ENCODE measurements at places on chromosomes 5 and 9.

GRCh38 chr5:31992377-31992776 lies 181.7 kb downstream of the GOLPH3 start:
- no peak for DNase-seq

DNA sequence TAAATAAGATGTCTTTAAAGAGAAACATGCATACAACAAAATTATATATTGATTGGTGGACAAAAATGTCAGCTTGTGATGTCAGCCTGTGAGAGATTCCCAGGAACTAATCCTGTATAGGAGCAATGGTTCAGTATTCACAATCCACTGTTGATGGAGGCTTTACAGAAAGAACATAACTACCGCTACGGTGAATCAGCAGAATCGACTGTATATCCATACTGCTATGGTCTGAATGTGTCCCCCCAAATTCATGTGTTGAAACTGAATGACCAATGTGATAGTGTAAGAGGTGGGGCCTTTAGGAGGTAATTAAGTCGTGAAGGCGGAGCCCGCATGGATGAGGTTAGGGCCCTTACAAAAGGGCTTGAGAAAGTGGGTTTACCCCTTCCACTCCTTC lies 40.4 kb upstream of the TBC1D2 start:
- DNase-seq, result no peak

DNA sequence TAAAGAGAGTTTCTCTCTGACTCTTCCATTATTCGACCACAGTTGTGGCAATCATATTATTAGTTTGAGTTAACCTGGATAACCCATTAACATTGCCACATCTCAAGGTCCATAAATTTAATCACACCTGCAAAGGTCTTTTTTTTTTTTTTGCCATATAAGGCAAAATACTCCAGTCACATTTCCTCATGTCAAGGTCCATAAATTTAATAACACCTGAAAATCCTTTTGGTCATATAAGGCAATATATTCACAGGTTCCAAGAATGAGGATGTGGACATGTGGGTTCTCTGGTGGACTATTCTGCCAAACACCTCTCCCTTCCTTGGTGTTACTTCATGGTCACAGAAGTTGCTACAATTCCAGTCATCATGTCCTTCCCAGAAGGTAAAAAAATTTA lies 213.5 kb upstream of the COX7C start:
- DNase-seq, result no peak

DNA sequence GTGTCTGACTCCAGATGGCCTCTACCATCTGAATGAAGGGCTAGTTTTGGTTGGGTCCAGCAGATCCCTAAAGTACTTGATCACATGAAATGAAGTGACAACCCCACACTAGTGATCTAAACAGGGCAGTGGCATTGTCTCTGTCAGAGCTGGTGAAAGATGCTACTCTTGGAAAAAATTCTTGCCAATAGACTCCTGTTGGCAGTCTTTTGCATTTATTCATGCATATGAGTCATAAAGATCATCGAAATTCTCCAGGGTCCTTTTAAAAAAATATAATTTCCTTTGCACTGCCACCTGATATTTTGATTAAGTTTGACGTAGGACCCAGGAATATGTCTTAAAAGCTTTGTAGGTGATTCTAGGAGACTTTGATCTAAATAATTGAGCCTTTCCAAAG lies 135.1 kb upstream of the ELL2 start:
- no peak for DNase-seq

- DNase-seq, result no peak
Measured at GRCh38 chr9:38083858-38084555, 15.0 kb upstream of the SHB start.

DNA sequence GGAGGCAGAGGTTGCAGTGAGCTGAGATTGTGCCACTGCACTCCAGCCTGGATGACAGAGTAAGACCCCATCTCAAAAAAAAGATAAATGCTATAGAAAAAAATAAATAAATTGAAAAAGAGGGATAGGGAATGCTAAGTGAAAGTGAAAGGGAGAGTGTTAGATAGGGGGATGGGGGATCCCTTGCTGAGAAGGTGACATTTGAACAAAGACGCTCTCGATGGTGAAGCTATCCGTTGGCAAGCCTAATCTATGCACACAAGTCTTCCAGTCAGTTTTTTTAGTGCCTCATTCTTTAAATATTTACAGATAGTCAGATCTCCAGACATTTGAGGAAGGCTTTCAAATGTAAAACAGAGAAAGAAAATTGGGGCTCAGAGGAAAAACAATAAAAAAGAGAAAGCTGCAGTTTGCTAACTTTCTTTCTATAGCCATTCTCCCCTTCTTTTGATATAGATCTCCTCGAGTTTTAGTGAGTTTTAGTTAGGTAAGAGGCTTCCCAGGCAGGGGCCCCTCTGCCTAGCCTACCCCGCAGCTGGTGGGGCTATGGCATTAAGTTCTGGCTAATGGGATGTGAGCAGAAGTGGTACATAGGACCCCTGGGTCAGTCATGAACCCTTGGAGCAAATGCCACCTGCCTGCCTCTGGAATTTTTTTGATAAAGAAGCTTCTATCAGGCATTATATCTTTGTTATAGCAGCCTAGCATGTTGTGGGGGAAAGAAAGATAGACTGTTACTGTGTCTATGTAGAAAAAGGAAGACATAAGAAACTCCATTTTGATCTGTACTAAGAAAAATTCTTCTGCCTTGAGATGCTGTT lies 12.0 kb downstream of the GLRX start:
- no peak for DNase-seq

GRCh38 chr5:178467568-178468195 lies 122.5 kb downstream of the COL23A1 start:
- no peak for DNase-seq

GRCh38 chr5:78838753-78839152 lies 146.4 kb downstream of the ARSB start:
- DNase-seq, result no peak

DNA sequence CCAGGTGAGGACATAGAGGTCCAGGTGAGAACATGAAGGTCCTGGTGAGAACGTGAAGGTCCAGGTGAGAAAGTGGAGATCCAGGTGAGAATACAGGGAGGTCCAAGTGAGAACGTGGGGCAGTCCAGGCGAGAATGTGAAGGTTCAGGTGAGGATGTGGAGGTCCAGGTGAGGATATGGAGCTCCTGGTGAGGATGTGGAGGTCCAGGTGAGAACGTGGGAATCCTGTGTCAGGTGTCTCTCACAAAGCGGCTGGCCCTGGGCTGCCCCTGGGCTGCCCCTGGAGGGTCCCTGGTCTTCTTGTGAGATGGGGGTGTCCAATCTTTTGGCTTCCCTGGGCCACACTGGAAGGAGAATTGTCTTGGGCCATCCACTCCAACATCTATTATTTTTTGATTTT lies 133.4 kb downstream of the MRPL36 start:
- DNase-seq, result no peak

DNA sequence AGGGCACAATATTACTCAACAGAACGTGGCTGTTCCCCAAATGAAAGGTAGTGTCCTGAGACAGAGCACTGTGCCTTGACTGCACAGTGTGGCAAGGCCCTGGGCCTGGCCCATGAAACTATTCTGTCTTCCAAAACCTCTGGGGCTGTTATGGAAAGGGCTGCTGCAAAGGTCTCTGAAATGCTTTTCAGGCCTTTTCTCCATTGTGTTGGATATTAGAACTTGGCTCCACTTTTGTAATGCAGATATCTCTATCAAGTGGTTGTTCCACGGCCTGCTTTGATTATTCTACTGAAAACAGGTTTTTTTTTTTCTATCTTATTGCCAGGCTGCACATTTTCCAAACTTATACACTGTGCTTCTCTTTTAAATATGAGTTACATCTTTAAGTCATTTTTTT lies 777.5 kb upstream of the TYRP1 start:
- DNase-seq, result no peak
